Brain pericyte (primary cell): ENCODE measurements at places on chromosomes 11 and 22.

DNA sequence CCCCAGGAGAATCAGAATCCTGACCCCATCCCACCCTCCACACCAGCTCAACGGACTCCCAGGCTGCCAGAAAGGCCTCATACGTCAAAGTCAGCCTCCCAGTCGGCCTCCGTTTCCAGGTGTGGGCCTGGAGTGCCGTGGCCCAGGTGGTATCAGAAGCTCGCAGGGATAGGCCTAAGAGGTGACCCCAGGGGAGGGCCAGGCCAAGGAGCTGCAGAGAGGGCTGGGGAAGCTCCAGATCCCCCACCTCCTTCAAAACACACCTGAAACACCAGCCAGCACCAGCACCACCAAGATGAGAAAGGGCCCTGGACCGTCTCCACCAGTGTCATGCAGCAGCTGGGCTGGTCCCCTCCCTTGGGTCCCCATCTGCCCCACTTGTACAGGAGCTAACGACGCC is 20.3 kb downstream of the ASCL2 start:
- DNase-seq: no peak

GRCh38 chr11:133078591-133079404 is 453.5 kb downstream of the OPCML start:
- DNase-seq: no peak

GRCh38 chr22:46010951-46011626 is 34.1 kb upstream of the WNT7B start:
- DNase-seq: no peak

DNA sequence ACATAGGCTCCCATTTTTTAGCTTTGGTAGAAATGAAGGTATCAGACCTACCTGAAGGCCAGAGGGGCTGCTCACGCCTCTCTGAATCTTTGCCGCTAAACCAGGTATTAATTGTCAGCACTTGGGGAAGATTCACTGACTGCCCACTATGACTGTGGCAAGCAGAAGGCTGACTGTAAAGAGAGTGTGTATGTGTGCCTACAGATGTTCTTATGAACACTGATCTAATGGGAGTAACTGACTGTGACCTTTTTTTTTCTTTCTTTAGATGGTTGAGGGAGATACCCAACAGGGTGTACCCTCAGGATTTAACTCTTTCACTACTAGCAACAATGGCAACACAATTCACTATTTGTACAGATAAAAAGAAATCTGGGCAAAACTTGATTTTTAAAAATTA is at the start of gene RAG2:
TSS of gene RAG2 (minus strand) at position 186 of the 400 bp plus-strand sequence. CDS start 4,068 bp downstream, outside the sequence.
- DNase-seq: no peak
